ENCODE measurements at places on chromosomes 1 and 21. TPM values are rescaled to one million over a fixed set of nuclear protein-coding genes. Genes with fewer than 3 reads are reported as not detected.

Gene CRABP2
- polyA plus RNA-seq = 314 TPM

Gene CACYBP
- 86.4 TPM for polyA plus RNA-seq

Gene RGS16
- polyA plus RNA-seq = 8.7 TPM

DNA sequence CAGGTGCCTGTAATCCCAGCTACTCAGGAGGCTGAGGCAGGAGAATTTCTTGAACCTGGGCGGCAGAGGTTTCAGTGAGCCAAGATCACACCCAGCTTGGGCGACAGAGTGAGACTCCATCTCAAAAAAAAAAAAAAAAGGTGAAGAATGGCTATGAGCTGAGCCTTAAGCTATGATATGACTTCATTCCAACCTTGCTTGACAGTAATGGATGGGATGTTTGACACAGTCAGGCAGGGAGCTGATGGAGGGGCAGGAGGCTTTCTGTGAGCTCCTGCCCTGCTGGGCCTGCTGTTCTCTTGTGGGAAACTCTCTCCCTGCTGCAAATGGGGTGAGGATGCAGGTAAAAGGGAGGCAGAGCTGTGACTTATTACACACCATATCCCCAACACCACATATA, 27.6 kb downstream of the NCF2 start:
- no peak for DNase-seq

GRCh38 chr1:245751726-245752470, 597.1 kb downstream of the KIF26B start:
- DNase-seq = no peak

DNA sequence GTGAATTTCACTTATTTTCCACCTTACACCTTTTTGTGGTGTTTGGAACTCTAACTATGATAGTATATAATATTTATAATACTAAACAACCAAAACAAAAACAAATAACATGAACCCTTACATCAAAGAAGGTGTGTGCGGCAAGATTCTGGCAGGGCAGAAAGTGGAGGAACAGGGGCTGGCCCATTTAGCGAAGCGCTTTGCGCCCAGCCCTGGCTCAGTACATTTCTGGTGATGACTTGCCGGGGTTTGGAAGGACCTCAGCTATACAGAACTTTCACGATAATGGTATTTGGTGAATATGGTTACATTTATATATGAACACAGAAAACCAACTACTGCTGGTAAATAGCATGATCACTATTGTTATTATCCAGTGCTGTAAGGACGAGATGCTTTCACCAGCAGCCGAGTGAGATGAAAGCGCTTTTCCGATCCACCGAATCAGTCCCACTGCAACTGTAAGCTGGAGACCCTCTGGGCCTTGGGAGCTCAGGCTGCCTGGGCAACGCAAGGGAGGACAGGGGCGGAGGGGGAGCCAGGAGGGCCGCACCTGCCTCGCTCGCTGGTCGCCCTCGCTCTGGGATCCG, 63.9 kb downstream of the CD247 start:
- DNase-seq = no peak

DNA sequence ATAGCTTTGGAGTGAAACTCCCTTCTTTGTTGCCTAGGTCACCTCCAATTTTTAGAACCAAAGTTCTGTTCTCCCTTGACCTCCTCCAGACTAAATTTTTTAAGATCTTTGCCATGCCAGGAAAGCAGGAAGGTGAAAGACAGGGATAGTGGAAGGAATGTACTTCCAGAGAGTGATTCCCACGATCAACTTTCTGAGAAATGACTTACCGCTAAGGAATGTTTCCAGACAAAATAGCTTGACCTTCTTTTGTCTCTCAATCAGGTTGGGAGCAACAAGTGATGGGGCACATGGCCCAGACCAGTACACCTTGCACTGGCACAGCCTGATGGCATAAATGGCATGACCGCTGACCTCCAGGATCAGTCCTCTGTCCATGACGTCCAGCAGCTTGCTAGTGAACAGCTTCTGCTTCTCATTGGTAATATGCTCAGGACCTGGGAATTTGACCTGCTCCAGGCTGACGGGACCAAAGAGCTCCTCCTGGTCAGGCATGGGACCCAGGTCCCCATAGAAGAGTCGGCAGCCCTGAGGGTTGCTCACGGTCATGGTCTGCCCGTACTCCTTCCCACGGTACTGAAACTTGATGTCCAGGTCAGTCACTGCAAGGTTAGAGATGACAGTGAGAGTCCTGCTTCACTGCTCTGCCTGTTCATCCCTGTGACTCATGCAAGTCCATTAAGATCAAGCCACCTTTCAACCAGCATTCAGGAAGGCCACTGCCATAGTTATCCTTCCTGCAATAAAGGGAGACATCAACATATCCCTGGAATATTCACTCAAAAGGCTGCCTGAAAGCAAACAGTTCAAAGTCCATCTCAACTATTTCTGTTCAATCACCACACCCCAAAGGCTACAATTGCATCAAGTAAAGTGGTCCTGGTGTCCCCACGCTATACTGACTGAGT, 6.2 kb upstream of the C1orf74 start:
- no peak for DNase-seq

GRCh38 chr1:233614743-233615521, 1.0 kb downstream of the KCNK1 start:
- DNase-seq = peak; percentile 7

Measured in hindlimb muscle (tissue), 1 donor.